ENCODE measurements at places on chromosomes 16 and 17. TPM values are rescaled to one million over a fixed set of nuclear protein-coding genes. Genes with fewer than 3 reads are reported as not detected.

The KRT37 gene
- not detected for total RNA-seq

The SALL1 gene
- total RNA-seq: 0.81 TPM

The MFSD6L gene
- total RNA-seq: not detected

The KRT31 gene
- not detected for total RNA-seq

The NEUROD2 gene
- total RNA-seq: not detected

The TPSD1 gene
- not detected for total RNA-seq

The FNDC8 gene
- not detected for total RNA-seq

The CRISPLD2 gene
- 200 TPM for total RNA-seq

The TBC1D3K gene
- not detected for total RNA-seq

The TMEM106A gene
- 10.5 TPM for total RNA-seq

The FZD2 gene
- 70.3 TPM for total RNA-seq

The SMIM36 gene
- not detected for total RNA-seq

The GRB7 gene
- total RNA-seq: 0.16 TPM

The ZPBP2 gene
- total RNA-seq: not detected

The EFNB3 gene
- total RNA-seq: 5.2 TPM
